ENCODE measurements at places on chromosomes 6 and 20.

GRCh38 chr6:167479901-167480648 is 155.2 kb downstream of the TTLL2 start:
- no peak for DNase-seq

- no peak for DNase-seq
These were observed 56.5 kb downstream of the UBE2V1 start for GRCh38 chr20:50056408-50056926.

GRCh38 chr20:53642196-53643030 is 48.8 kb upstream of the ZNF217 start:
- DNase-seq: peak; percentile 32

DNA sequence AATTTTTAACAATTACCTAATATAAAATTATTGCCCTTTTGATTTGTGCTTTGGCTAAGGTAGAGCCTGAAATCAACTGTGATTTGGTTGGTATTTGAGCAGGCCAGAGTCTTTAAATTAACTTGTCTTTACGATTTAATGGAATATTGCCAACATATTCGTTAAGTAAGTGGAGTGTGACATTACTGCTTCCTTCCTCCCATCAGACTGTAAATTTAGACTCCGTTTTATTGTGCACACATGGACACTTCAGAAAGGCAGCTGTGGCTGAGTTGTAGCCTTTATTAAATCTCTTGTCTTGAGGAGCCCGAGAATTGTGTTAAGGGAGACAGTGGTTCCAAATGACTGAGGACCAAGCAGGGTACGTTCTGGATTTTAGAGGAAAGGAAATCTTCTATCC is 57.4 kb downstream of the CAP2 start:
- no peak for DNase-seq

DNA sequence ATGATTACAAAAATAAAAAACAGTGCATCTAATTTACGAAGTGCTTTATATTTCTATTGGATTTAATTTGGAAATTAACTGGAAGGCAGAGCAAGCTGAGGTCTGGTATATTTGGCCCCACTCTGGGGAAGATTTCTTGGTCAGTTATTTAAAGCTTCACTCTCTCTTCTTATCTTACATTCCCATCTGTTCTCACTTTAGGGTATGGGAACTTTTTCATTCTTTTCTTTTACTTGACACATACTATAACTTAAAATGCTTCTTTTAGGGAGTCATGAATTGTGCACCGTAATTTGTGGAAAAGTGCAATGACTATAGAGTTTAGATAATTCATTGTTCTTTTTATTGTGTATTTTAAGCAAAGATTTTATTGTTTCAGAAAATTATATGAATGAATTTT is 170.4 kb downstream of the BCKDHB start:
- no peak for DNase-seq

- DNase-seq: no peak
These were observed 349.2 kb downstream of the TPBG start for GRCh38 chr6:82712826-82713225.

DNA sequence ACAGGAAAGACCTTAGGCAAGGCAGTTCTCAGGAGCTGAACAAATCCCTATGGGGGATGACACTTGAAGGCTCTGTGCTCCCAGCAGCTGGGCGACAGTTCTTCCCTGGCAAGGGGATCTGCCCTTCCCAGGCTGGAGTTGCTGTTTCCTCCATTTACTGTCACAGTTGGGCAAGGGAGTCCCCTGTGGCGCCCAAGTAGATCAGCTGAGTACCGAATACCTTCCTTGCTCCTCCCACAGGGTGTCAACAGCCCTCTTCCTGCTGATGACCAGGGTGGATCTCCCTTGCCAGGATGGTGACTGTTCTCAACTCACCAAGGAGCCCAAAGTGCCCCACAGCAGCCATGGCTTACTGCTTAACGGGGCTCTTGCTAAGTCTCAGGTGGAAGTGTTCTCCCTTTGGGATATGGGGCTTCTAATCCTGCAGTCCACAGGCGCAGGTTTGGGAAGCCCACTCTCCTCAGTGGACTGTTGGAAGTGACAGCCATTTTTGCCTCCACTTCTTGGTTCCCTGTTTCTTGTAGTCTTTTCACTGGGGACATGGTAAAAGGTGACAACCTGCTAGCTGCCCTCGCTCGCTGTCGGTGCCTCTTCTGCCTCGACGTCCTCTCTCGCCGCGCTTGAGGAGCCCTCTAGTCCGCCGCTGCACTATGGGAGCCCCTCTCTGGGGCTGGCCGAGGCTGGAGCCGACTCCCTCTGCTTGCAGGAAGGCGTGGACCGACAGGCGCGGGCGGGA is 5.7 kb upstream of the PSMG4 start:
- DNase-seq: no peak

DNA sequence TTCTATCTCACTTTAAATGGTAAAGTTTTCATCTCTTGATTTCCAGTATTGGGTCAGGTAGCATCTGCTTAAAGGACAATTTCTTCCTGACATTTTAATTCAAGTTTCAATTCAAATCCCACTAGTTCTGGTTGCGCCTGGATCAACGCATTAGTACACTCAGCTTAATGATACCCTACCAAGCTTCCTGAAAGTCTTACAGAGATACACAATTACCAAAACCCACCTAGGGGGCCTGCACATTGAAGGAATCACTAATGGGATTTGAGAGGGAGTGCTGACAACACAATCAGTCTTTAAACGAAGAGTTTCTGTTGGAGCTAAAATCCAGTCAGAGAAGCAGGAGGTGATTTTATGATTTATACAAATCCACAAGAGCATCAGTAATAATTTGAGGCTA is 293.0 kb downstream of the PHF3 start:
- no peak for DNase-seq

DNA sequence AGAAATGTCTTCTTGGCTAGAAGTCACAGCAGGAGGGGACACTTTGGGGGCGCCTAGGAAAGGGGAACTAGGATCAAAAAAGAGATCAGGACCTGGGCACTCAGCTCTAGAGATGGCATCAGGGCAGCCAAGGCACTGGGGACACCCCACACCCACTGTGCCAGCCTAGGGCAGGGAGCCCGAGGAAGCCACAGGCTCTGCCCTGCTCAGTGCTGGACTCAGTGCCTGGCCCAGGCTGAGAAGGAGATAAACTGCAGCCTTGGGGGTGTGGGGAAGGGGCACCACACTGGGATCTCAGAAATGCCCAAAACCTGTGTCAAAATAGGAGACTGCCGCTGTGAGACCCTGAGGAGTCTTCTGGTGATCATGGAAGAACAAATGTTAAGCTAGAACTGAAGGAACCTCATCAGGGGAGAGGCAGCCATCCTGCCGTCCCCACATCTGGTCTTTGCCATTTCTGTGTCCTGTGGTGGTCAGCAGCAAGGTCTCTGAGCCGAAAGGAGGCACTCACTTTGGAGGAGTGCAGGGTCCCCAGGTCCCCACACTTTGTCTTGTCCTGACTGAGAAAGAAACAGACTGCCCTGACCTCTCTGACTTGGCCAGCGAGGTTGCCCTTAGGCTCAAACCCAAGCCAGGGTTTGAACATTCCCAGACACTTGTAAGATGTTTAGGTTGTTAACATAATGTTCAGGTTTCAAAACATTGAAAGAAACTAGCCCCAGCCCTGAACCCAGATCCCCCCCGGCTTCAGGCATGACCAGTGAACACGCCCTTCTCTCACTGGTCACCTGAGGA is 2.3 kb downstream of the ARFRP1 start:
- no peak for DNase-seq

GRCh38 chr20:58233881-58234528 is 5.6 kb upstream of the ANKRD60 start:
- DNase-seq: no peak

DNA sequence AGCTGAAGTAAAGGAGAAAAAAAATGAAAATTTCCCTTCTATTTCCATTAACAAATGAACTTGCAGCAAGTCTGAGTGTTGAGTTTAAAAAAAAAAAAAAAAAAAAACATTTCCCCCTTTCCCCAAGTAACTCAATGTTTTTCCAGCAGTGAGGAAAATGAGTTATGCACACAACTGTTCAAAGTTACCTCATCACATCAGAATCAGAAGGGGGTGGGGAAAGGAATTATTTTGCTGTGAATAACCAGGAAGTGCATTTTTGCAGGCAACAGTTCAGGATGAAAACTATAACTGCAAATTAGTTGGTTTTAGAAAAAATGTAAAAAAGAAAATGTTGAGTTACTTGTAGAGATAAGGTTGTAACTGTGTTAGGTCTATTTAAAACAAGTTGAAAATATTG is 568.9 kb upstream of the CITED2 start:
- peak; percentile 86 for DNase-seq

- no peak for DNase-seq
These were observed 46.0 kb downstream of the EYA2 start for GRCh38 chr20:46940616-46941015.

DNA sequence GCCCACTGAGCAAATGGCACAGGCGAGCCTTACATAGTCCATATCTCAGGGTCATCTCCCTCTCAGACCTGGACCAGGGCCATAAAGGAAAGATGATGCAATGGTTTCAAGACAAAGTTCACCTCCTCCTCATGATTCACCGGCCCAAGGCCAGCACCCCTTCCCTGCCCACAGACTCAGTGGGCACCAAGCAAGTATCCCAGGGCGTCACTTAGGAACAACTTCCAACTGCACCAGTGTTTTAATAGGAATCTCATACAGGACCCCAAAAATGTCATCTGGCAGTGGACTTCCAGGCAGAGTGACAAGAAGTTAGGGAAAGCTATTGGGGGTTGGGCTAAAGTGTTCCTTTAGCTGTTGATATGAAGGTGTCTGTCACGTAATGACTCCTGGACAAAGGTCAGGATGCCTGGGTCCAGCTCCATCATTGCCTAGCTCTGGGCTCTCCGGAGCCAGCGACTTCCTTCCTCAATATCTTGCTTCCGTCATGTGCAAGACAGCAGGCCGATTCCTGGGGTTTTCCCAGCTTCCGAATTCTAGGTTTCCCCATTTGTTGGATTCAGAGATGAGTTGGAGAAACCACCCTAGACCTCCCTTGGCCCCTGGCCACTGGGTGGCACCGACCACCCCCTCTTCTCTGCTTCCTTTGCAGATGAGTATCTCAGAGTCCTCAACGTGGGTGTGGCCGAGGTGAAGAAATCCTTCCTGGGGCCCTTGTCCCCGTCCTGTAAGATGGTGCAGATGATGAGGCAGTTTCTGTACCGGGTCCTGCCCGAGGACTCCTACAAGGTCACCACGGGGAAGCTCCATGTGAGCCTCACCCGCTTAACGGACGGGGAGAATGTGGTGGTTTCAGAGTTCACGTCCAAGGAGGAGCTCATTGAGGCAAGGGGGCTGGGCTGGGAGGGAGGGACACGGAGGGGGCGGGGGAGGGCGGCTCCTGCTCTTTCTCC is 21.1 kb downstream of the PNPLA1 start:
- DNase-seq: peak; percentile 50

DNA sequence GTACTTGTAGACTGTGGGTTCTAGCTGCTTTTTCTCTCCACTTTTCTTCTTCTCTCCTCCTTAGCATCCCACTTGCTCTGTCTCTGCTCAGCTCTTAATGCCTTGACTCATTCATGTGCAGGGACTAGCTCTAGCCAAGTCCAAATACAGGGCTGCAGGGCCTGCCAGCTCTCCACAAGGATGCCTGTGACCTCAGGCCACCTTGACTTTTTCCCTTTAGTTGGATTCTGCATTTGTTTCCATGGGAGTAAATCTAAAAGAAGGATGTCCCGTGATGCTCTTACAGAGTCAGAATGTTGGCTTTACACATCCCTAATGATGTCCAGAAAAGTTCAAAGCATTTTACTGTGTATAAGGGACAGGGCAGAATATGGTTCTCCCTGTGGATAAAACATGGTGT is 101.8 kb upstream of the PREP start:
- no peak for DNase-seq

DNA sequence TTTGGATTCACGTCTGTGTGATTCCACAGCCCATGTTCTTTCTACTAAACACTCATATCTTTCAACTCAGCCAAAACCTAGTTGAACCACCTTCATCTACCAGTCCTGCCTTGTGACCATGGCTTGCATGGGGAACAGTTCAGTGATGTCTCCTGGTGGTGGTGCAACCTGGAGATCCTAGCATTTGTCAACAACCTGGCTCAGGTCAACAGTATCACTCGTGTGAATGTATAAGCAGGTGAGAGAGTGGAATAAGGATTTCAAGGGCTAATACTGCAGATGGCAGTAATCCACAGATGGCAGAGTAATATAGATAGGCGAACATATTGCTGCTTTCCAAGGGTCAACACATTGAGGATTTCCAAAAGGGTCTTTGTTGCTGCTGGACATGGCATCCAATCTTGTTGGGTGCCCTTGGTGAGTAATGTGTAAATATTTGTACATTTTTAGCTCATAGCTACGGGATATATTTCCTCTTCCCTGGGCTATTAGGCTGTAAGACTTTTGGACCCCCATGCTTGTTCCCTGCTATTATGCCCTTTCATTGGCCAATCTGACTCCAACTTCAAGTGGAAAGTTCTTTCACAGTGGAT is 13.4 kb downstream of the PBOV1 start:
- DNase-seq: no peak

GRCh38 chr20:22561965-22562577 is 22.3 kb downstream of the FOXA2 start:
- DNase-seq: no peak

- DNase-seq: no peak
These were observed 161.5 kb downstream of the KIF6 start for GRCh38 chr6:39563566-39564311.

GRCh38 chr6:113209315-113209714 is 647.8 kb upstream of the MARCKS start:
- DNase-seq: no peak

GRCh38 chr6:72825315-72825911 is 203.5 kb downstream of the KCNQ5 start:
- peak; percentile 52 for DNase-seq

DNA sequence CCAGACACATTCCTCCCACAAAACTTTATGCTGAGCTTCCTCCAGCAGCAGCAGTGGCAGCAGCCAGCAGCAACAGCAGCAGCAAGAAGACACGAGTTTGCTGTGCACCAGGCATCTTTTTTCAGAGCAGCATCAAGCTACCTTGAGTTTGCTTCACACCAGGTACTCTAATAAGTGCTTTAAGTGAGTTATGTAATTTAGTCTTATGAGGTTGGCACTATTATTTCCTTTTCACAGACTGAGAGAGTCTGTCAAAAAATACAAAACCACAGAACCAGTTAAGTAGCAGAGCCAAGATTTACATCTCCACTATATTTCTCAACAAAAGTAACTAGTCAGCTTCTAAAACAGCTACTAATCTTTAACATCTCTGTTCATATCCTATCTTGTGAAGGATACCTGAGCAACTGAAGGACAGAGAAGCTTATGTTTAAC is 23.7 kb downstream of the RANBP9 start:
- DNase-seq: no peak

- peak; percentile 69 for DNase-seq
These were observed 5.5 kb downstream of the HTR1B start for GRCh38 chr6:77457720-77458349.
